ENCODE measurements at places on chromosomes 2 and 18.

DNA sequence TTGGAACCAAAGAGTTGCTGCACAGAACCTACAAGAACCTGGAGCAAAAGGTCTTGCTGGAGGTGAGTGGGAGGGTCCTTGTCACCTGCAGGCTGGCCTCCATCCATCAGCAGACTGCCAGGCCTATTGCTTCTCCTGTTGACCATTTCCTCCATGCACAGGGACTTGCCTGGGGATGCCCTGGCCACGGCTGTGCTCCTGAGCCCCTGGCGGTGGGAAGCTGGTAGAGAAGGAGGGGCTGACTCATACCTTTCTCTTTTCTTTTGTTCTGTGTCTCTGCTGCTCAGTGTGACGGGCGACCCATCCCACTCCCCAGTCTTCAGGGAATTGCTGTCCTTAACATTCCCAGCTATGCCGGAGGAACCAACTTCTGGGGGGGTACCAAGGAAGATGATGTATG is 102.6 kb downstream of the DGKD start:
- no peak for DNase-seq

- DNase-seq: no peak
Observed at GRCh38 chr18:55385770-55386169, 202.2 kb downstream of the TCF4 start.

GRCh38 chr2:9692456-9693195 is 61.8 kb upstream of the YWHAQ start:
- DNase-seq: no peak

GRCh38 chr2:217065695-217066405 is 206.0 kb upstream of the TNP1 start:
- DNase-seq: no peak

DNA sequence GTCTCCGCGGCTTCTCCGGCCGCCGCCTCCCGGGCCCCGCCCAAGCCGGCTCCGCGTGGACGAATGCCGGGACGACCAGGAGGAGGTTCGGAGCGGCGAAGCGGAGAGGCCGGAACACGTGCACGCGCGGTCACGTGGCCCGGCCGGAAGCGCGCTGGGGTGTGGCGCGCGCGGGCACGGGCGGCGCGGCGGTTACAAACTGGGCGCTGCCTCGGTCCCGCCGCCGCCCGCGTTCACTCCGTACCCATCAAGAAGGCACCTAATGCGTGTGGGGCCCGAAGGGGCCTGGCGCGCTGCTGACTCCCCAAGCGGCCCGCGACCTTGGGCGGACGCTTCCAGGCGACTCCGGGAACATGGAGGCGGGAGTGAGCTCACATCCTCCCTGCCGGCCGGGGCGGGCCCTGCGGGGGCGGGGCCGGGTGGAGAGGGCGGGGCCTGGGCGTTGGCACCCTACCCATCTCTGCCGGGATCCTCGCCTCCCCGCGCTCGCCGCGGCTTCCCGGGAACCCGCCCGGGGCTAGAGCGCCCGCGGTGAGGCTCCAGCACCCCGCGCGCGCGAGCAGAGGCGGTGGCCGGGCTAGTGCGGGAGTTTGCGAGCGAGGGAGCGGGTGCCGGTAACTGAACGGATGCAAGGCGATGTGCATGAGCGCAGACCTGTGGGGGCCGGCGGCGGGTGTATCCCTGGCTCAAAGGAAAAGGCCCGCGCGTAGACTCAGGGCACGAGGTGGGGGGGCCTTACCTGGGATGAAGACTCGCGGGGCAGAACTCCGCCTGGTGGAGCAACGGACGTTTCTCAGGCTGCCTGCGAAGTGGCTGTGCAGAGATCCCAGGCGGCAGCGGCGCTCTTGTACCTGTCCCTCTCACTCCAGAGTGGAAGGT is at the start of gene TMEM185B:
Gene TMEM185B, minus strand, starts transcription at position 367 of the 879 bp plus-strand sequence. CDS start 424 bp downstream, outside the sequence.
- no peak for DNase-seq

DNA sequence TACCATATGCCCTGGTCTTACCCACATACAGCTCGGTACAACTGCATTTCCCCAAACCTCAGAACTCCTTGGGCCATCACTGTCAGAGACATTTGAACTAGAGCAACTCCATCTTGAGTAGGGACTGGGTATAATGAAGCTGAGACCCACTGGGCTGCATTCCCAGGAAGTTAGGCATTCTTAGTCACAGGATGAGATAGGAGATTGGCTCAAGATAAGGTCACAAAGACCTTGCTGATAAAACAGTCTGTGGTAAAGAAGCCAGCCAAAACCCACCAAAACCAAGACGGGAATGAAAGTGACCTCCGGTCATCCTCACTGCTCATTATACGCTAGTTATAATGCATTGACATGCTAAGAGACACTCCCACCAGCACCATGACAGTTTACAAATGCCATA is 131.3 kb downstream of the PIK3C3 start:
- DNase-seq: no peak

- no peak for DNase-seq
Observed at GRCh38 chr2:183269956-183270355, 145.7 kb downstream of the NUP35 start.

GRCh38 chr2:143397884-143398614 is 268.8 kb downstream of the ARHGAP15 start:
- DNase-seq: no peak

GRCh38 chr2:105768961-105769452 is 24.3 kb downstream of the NCK2 start:
- DNase-seq: no peak

DNA sequence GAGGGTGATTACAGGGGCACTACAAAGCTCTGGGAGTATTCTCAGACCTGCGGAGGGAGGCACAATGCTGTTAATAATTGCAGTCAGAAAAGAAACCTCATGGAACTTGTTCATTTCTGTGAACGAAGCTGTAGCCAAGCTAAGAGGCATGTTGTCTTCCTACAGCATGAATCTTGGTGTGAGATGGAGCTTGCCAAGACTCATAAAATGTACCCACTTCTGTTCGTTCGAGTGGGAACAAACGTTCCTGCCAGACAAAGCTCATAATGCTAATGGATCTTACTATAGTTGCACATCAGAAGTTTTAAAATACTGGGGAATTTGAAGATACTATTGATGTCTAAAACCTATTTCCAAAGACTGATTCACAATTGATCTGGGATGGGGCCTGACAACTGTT is 489.1 kb downstream of the ZEB2 start:
- DNase-seq: no peak

DNA sequence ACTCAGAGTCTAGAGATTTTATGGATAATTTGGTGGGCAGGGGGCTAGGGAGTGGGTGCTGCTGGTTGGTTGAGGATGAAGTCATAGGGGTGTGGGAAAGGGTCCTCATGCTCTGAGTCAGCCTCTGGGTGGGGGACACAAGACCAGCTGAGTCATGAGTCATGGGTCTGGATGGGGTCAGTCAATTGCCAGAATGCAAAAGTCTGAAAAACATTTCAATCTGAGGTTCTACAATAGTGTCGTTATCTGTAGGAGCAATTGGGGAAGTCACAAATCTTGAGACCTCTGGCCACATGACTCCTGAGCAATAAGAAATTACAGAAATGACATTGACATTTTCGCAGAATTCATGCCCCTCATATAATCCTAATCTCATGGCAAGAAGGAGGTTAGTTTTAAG is 15.1 kb downstream of the NMS start:
- no peak for DNase-seq

DNA sequence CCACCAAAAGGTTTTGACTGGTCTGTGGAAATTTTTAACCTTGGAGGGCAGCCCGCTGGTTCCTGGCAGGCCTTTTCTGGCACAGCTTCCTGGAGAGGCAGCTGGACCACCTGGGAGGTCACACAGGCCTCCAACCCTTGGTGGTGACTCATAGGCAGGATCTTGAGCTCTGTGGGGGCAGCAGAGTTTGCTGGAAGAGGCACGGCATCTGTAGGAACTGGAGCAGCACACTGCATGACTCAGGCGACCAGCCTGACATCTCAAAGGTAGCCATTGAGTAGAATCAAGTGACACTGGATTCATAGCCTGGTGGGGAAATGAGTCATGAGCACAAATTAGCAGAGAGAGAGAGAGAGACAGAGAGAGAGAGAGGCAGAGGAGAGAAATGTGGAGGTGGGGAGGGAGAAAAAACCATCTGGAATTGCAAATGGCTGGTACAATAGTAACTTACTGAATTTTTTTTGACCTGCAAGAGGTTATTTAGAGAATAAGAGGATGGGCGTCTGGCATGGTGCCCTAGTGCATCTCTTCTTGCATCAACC is 57.4 kb downstream of the TRPM8 start:
- DNase-seq: no peak

DNA sequence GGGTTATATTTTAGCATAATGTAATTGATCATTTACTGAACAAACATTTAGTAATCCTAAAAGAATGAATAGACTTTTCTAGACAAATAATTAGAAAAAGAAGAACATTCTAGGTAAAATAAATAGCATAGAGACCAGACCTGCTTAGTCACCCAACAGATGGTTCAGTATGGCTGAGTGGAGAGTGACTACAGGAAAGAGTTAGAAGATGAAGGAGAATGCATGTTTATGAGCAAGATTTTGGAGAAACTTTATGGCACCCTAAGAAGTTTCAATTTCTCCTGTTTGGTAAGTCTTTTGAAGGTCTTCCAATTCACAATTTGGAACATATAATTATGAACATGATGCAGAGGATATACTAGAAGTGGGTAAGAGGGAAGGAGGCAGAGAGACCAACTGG is 32.9 kb downstream of the FAP start:
- no peak for DNase-seq

- no peak for DNase-seq
Observed at GRCh38 chr2:12890481-12890991, 173.8 kb downstream of the TRIB2 start.

- no peak for DNase-seq
Observed at GRCh38 chr2:178195390-178196166, 1.3 kb downstream of the OSBPL6 start.

DNA sequence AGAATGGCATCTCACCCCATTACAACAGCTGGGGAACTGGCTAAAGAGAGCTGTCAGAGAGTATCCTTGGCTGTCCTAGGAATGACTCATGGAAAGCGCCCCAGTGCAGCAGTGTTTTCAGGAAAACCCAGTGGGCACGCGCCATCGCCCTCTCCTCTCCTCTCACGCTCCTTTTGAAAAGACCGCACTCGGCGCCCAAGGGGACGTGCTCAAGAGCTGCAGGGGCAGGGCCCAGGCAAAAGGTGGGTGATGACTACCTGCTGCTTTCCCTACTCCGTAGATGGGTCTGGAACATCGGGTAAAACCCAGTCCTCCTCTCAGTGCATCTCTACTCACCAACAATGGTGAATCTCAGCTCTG is 68.1 kb downstream of the EMILIN2 start:
- DNase-seq: no peak

DNA sequence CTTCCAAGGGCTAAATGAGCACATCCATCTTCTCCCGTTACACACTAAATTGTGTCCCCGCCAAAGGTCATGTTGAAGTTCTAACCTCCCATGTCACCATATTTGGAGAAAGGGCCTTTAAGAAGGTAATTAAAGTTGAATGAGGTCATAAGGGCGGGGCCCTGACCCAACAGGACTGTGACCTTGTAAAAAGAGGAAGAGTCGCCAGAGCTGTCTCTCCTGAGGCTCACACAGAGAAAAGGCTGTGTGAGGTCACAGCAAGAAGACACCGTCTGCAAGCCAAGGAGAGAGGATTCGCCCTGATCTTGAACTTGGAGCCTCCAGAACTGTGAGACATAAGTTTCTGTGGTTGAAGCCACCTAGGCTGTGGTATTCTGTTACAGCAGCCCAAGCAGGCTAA is 24.1 kb downstream of the TRABD2A start:
- no peak for DNase-seq

- no peak for DNase-seq
Observed at GRCh38 chr2:69830045-69830905, 815 bp downstream of the GMCL1 start.

GRCh38 chr2:216298719-216299495 is 73.4 kb downstream of the MARCHF4 start:
- no peak for DNase-seq

DNA sequence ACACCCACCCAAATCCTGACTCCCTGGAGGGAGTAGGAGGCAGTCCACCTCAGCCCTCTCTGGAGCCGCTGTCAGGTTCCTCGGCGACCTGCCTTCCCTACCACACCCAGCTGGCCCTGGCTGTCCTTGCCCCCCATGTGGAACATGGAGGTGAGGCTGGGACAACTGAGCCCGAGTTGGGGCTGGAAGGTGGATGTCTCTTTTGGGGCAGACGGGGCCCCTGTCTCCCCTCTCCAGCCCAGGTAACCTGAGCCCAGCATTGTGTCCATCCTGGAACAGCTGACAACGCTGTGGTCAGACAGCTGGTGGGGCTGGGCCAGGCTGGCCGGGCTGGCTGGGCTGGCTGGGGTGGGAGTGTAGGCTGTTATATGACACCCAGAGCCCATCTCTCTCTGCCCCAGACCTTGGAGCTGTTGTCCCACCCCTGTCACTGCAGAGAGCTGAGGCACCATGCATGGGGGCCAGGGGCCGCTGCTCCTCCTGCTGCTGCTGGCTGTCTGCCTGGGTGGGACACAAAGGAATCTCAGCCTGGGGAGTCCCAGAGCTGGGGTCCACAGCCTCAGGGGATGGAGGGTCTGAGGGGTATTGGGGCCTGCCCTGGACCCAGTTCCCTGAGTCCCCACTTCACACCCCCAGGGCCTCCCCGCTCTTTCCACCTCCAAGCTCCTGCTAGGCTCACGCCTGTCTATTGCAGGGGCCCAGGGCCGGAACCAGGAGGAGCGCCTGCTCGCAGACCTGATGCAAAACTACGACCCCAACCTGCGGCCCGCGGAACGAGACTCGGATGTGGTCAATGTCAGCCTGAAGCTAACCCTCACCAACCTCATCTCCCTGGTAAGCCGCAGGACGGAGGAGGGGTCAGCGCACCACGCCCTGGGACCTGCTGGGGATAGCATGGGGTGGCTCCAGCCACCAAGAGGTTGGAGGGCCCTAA is at the start of gene CHRNG:
Gene CHRNG, plus strand, starts transcription at position 395 of the 934 bp plus-strand sequence. Its CDS starts 56 bp downstream, at position 451.
- DNase-seq: no peak

All from iPS DF 19.7 (cell line).